ENCODE measurements at places on chromosomes 12 and 14.

DNA sequence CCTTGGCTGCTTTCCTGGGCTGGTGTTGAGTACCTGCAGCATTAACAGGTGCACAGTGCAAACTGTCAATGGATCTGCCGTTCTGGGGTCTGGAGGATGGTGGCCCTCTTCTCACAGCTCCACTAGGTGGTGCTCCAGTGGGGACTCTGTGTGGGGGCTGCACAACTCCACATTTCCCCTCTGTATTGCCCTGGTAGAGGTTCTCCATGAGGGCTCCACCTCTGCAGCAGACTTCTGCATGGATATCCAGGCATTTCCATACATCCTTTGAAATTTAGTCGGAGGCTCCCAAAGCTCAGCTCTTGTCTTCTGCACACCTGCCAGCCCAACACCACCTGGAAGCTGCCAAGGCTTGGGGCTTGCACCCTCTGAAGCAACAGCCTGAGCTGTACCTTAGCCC lies 198.6 kb downstream of the GXYLT1 start:
- DNase-seq = no peak

DNA sequence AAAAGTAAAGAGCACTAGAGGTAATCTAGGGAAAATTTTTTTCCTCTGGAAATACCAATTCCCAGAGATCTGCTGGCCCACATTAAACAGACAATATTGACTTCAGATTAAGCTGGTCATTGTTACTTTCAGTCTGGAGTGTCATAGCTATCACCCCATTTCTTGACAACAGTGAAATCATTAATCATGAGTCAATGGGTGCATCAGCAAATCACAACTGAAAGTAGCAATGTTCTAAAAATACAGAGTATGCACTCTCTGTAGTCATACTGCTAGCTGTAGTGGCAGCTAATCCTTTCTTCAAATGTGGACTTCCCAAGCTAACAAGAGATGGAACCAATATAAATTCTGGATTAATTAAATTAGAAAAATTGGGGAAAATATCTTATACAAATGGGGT lies 129.9 kb downstream of the CPNE8 start:
- DNase-seq = no peak

DNA sequence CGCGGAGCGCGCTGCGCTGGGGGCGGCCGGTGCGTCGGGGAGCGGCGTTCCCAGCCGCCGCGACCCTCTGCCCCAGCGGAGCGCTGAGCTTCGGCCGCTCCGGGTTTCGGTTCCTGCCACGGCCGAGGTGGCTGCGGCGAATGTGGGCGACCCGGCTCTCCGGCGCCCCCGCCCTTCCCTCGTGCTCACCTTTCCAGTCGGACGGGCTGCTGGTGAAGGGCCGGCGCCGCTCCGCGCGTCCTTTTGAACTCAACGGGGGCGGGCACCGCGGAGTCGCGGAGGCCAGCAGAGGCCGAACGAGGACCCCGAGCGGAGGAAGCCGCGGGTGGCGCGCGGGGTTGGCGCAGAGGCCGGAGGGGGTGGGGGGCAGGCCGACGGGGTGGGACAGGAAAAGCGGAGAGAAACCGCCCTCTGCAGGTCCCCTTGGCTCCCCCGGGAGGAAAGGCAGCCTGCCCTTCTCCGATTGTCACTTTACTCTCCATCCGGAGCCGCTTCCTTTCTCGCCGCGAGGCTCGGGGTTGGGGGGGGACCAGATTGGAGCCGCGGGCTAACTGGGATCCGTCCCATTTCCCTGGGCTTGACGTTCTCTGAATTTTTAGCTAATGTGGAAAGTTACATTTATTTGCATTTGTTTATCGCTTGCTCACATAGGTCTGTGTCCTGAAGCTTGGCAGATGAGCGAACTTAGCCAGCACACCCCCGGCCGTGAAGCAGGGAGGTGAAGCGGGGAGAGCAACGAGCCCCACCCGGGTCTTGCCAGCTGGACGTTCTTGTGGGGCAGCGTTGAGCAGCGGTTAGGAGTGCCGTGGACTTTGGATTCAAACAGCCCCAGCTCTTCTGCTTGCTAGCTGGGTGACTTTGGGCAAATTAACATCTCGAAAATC lies at the start of gene SMAGP:
TSS of gene SMAGP (minus strand) at position 349 of the 884 bp plus-strand sequence. CDS start 1,137 bp downstream, outside the sequence.
- DNase-seq = no peak

GRCh38 chr12:106046947-106047346 lies 91.8 kb downstream of the NUAK1 start:
- no peak for DNase-seq

All from stimulated activated CD8-positive, alpha-beta memory T cell treated with anti-CD3 and anti-CD28 coated beads, Interleukin-7, amount 100 ng/mL, for 24 hours (primary cell).